Stimulated activated CD4-positive, alpha-beta T cell treated with anti-CD3 and anti-CD28 coated beads, Interleukin-15, amount 100 ng/mL, for 1 hour (primary cell): ENCODE measurements at places on chromosomes 12 and 14.
A peak's percentile ranks its signal among the peaks of the same experiment; 100 is the strongest.

- peak; percentile 70 for DNase-seq
Measured at GRCh38 chr12:56189099-56189917, at the start of gene SMARCC2. Gene SMARCC2, minus strand, starts transcription at chr12:56189483. Its CDS starts 22 bp downstream, at chr12:56189461.

DNA sequence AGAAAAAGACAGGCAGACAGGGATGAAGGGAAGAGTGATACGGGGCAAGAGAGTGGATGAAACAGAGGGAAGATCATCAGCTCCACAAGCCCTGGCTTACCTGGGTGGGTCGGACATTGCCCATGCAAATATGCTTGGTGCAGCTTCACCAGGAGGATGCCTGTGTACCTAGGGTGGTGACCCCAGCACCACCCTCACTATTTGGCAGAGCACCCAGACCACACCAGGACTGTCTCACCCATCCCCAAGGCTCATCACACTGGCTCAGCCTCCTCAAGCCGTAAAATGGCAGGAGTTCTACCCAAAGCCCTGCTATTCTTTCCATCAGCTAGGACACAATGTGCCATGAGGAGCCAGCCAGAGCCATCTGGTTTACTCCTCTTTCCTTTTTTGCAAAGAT is 3.0 kb downstream of the GALNT8 start:
- no peak for DNase-seq

DNA sequence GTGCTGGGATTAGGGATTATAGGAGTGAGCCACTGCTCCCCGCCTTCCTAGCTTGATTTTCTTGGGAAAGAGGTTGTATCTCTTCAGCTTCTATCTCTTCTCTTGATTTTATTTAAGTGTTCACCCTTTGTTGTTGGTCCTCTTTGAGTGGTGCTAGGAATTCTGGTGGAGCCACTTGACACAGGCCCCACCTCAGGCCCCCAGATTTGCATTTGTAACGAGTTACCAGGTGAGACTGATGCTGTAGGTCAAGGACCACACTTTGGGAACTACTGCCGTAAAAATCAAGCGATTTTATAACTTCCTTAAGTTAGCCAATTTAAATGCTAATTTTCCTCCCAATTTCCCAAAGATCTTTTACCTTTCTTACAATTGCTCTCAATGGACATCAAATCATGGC is 26.3 kb downstream of the SRGAP1 start:
- no peak for DNase-seq

- no peak for DNase-seq
Measured at GRCh38 chr12:41681898-41682297, 462.8 kb downstream of the GXYLT1 start.

GRCh38 chr12:80099259-80099658 is at the start of gene OTOGL:
Gene OTOGL, plus strand, starts transcription at chr12:80099537. Its CDS starts 109,895 bp downstream, at chr12:80209432.
- no peak for DNase-seq

DNA sequence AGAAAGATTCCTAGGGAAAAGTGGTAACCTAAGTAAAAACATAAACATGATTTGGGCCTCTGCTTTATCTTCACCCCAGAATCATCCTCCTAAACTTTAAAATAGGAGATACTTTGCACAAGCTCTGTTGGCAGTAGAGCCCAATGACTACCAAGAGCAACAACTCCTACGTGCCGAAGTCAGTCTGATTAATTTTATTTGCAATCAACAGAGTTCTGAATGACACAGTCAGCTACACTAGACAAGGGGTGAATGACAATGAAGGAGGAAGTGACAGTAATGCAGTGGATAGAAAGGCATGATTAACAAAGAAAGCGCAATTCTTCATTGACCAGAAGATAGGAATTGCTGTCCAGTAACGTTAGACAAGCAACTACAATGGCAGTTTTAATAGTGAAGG is 957.9 kb upstream of the USP15 start:
- no peak for DNase-seq

- no peak for DNase-seq
Measured at GRCh38 chr12:114888928-114889584, 205.1 kb upstream of the TBX3 start.

DNA sequence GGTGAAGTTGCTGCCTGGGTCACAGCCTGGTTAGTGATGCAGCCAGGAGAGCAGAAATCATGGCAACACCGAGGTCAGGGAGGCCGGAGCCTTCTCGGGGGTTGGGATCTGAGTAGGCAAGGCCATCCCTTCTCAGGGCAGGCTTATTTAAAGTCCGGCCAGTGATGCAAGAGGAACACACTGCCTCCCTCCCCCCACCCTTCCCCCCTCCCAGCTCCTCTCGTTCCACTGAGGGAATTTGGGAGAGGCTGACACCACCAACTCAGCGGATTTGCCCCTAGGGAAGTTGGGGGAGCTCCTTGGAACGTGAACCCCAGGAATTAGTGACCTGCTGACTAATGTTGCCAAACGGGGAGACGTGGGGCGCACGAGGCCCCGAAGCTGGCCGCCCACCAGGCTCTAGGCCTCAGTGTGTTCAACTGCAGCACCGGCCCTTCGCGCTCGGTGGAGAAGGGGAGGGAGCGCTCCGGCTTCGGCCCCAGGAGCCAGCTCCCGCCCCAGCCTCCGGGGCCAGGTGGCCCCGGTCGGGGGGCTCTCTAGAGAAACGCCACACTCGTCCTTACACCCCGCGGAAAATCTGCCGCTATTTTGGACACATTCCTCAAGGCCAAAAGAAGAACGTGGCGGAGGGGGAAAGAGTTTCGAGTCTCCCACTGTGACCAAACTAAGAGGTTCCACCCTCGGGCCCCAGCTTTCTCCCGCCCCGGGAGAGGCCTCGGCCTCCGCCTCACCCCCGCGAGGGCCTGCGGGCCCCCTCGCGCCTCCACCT is 1.6 kb downstream of the CTDSP2 start:
- DNase-seq = no peak

DNA sequence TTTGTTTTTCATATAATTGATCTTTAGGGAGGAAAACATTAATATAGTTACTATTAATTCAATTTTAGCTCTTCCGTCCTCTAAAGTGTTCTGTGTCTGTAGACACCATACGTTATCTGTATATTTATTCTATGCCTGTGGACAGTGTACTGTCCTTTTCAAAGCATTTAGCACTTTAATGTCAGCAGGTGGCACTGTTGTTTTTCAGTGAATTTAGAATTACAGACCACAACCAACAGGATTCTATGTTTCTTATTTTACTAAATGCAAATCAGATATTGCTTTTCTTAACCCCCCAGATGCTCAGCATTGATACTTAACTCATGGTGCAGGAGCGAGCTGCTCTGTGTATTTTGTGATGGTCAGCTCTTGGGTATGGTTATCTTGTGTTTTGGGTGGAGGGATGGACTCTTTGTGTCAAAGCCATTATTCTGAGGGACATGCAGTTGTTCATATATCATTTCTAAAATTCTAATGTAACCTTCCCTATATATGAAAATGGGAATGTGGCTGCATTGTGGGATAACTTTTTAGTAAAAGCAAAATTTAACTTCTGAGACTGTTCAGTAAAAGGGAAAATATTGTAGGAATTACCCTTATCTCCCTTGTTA is 65.2 kb downstream of the PAPOLA start:
- DNase-seq = no peak

DNA sequence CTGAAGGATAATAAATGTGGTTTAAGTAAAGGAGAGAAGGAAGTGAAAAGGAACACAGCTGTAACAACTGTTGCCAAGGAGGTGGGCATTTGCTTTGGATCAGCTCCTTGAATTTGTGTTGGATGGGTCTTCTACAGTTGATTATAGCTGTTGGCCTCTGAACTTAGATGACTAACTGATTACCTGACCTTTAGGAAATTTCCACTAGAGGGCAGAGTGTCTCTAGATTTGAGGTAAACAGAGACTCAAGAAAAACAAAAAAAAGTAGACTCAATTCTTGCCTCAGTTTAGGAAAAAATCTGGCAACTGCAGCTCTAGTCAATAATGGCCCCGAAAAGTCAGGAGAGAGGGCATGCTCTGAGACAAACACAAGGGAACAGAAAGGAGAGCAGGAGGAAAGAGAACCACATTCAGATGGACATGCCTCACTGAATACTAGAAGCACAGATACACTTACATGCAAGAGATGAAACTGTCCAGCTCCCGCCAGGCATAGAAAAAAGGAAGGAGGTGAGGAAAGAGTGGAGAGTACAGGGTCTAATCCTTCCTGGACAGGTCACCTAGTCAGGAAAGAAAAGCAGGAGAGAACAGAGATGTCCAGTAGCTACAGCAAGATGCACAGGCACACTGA is 20.6 kb downstream of the COX14 start:
- DNase-seq = no peak

DNA sequence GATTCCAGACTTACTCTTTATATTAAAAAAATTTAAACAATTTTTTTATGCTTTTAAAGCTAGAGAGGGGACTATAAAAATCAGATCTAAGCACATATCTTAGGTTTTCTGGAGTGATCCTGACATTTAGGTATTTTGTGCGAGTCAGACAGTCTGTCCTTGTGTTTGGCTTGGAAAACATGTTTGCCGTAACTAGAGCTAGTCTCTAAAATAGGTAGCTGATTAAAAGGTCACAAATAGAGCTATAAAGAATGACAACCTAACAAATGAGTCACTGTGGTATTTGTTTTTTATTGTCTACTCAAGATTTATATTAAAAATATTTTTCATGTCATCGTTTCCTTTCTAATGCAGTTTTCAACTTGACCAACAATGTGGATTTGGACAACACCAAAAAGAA is 73.4 kb downstream of the MNAT1 start:
- no peak for DNase-seq

DNA sequence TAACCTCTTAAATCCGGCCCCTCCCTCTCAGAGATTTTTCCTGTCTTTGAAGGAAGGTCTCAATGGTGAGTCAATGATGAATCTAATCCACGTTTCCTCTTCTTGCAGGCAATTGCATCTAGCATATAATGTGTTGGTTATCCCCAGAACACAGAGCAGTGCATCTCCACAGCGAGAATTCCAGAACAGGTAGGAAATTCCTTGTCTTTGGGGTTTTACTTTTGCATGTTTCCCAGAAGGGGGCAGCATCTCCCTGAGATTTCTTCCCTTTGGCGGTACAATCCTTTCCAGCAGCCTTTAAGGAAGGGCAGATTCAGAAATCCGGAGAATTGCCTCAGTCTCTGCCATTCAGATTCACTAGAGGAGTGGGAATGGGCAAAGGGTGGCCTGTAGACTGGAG is 128.0 kb downstream of the KCNA5 start:
- no peak for DNase-seq

GRCh38 chr12:117145597-117146154 is 44.6 kb downstream of the FBXO21 start:
- DNase-seq = no peak

DNA sequence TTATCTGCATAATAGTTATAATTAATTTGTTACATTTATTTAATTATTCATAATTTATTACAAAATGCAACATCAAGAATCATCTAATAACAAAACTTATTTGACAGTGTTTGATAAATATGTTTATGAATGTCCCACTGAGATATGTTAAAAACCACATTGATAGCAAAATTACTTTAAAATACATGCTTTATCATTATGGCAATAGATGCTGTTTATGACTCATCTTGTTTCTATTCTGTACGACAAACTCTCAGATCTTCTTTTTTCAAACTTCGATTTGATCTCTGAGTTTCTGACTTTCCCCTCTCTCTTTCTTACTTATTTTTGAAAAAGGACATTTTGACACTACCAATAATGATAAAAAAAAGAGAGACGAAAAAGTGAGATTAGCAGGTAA is 56.8 kb upstream of the LRRK2 start:
- no peak for DNase-seq

DNA sequence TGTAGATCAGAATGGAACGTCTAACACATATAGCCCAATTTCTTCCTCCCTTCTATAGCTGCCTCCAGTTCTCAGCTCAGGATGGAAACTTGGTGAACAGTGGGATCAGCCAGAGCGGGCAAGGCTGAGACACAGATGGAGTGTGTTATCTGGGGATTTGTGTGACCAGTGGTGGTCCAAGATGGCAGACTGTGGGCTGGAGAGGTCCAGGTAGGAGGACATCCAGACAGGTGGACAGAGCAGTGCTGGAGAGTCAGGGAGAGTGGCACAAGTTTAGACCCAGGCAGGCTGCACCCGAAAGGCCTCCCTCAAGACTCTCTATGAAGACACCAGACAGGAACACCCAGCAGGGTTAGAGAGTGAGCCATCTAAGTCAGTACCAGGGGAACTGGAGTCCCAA is 116.1 kb upstream of the CPSF6 start:
- DNase-seq = no peak

GRCh38 chr14:101004176-101004575 is 100.7 kb upstream of the RTL1 start:
- DNase-seq = no peak

DNA sequence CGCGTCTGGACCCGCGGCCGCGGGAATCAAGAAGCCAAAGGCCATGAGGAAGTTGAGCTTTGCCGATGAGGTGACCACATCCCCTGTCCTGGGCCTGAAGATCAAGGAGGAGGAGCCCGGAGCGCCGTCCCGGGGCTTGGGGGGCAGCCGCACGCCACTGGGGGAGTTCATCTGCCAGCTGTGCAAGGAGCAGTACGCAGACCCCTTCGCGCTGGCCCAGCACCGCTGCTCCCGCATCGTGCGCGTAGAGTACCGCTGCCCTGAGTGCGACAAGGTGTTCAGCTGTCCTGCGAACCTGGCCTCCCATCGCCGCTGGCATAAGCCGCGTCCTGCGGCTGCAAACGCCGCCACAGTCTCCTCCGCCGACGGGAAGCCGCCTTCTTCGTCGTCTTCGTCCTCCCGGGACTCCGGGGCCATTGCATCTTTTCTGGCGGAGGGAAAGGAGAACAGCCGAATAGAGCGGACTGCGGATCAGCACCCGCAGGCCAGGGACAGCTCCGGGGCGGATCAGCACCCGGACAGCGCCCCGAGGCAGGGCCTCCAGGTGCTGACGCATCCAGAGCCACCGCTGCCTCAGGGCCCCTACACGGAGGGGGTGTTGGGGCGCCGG is 1.0 kb downstream of the INSM2 start:
- peak; percentile 55 for DNase-seq

GRCh38 chr12:68809190-68810026 is 1.4 kb downstream of the MDM2 start:
- DNase-seq = no peak

DNA sequence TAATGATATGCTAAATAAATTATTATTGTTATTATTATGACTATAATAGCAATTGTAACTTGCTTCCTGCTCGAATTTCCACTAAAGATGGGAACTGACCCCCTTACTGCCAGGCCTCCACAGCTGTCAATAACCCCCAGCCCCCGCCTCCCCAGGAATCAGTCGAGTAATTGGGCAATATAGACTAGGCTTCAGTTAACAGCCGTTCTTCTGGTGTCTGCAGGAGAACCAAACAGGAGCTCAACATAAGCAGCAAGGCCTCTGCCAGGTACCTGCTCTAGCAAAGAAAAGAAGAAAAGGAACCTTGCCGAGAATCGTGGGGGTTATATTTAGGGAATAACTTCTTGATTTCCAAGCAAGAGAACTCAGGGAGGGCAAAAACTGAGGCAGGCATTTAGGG is 21.8 kb downstream of the HOXC4 start:
- DNase-seq = no peak

DNA sequence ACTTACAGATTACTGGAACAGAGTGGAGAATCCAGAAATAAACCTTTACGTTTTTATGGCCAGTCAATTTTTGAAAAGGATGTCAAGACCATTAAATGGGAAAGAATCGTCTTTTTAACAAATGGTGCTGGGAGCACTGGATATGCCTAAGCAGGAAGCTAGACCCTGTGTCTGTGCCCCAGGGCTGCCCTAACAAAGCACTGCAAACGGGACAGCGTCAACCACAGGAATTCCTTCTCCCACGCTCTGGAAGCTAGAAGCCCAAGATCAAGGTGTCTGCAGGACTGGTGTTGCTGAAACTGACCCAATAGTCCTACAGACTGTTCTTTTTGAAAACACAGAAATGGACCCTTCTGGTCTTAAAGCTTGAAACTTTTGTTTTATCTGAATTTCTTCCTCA is 9.3 kb upstream of the TMEM121 start:
- no peak for DNase-seq
